ENCODE measurements at places on chromosomes 4 and X.

- no peak for DNase-seq
Observed at GRCh38 chr4:153904011-153904410, 115.1 kb upstream of the SFRP2 start.

GRCh38 chr4:56817840-56818491 lies 3.5 kb downstream of the SPINK2 start:
- no peak for DNase-seq

DNA sequence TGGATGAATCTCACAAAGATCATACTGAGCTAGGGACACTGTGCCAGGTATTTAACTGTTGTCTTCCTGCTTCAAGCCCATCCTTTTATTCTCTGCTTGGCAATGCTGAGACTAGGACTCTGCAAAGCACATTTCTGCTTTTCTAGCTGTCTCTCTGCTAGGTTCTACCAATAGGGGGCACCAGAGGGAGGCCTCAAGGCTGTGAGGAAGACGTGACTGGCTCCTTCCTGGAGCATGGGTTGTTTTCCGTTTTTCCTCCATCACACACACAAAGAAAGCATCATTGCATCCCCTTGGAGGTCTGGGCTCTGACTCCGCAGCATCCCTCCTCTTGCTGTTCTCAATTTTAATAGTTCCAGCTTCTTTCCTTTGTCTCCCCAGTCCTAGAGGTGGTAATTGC lies 10.9 kb upstream of the DCTD start:
- DNase-seq = peak; percentile 17

- no peak for DNase-seq
Observed at GRCh38 chr4:34181311-34181841, 2062.9 kb downstream of the ARAP2 start.

- DNase-seq = no peak
Observed at GRCh38 chr4:120881351-120881750, 41.2 kb downstream of the PRDM5 start.

- no peak for DNase-seq
Observed at GRCh38 chr4:36747277-36748129, 466.1 kb downstream of the DTHD1 start.

GRCh38 chr4:21765810-21766407 lies 182.7 kb downstream of the KCNIP4 start:
- peak; percentile 31 for DNase-seq

DNA sequence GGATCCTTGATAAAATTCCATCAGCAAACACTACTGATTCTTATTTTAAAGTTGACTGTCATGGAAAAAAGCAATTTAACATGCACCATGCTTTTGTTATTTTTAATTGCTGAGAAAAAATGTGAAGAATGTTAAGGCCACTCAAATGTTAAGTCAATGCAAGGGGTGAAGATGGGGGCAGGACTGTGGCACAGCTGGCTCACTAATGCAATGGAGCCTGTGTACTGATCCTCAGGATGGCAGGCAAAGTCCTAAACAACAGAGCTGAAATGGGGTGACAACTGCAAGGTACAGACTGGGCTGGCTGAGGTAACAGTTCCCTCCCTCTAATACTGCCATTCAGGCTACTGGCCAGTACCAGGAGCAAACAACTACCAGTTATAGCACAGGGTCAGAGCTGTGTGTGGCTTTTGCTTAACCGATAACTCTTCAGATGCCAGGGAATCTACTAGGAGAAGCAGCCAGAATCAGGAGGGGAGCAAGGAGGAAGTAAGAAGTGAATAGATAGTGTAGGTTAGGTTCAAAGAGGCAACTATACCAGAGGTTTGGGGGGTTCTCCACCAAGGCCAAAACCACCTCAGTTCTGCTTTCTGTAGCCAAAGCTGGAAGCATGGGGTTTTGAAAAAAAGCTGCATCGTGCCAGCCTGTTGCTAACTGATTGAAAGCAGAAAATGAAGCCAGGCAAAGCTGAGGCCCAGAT lies 372.6 kb downstream of the OPHN1 start:
- no peak for DNase-seq

GRCh38 chr4:145716200-145716599 lies 36.3 kb downstream of the C4orf51 start:
- no peak for DNase-seq

DNA sequence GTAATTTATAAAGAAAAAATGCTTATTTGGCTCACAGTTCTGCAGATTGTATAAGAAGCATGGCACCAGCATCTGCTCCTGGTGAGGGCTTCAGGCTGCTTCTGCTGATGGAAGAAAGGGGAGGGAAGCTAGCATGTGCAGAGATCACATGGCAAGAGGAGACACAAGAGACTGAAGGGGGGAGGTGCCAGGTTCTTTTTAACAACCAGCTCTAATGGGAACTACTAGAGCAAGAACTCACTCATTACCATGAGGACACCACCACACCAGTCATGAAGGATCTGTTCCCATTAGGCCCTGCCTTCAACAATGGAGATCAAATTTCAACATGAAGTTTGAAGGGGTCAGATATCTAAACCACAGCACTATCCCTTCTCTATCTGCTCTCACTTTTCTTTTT lies 9.4 kb upstream of the COPS4 start:
- DNase-seq = no peak

- DNase-seq = no peak
Observed at GRCh38 chr4:47406408-47406807, 57.1 kb downstream of the COMMD8 start.

GRCh38 chr4:158193171-158193749 lies 17.0 kb upstream of the TMEM144 start:
- DNase-seq = peak; percentile 64

- DNase-seq = no peak
Observed at GRCh38 chr4:2714918-2715317, 41.2 kb downstream of the TNIP2 start.

GRCh38 chr4:135186002-135186401 lies 984.4 kb upstream of the PABPC4L start:
- DNase-seq = no peak

DNA sequence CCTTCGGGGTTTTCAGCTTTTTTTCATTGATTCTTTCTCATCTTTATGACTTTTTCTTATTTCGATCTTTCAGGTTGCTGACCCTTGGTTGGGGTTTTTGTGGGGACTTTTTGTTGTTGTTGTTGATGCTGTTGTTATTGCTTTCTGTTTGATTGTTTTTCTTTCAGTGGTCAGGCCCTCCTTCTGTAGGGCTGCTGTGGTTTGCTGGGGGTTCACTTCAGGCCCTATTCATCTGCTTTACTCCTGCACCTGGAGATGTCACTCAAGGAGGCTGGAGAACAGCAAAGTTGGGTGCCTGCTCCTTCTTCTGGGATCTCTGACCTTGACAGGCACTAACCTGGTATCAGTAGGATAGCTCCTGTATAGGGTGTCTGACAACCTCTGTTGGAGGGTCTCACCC lies 39.9 kb upstream of the PCDH18 start:
- DNase-seq = no peak

DNA sequence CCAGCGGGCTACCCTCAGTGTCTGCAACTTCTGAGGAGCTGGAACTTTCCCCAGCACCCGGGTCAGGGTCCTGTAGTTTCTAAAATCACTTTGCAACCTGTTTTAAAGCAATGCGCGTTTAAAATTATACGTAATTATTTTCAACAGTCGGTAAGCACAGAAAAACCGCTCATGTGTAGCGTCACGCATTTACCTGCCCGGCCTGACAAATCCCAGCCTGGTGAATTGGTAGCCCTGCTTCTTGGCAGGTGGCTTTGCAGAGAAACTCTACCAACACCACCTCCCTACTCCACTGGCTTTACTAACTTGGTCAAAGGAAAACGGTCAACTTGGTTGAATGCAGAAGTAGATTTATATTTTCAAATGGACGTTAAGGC lies 640 bp downstream of the BANK1 start:
- DNase-seq = no peak

GRCh38 chrX:4690521-4690920 lies 977.1 kb upstream of the PRKX start:
- DNase-seq = no peak

DNA sequence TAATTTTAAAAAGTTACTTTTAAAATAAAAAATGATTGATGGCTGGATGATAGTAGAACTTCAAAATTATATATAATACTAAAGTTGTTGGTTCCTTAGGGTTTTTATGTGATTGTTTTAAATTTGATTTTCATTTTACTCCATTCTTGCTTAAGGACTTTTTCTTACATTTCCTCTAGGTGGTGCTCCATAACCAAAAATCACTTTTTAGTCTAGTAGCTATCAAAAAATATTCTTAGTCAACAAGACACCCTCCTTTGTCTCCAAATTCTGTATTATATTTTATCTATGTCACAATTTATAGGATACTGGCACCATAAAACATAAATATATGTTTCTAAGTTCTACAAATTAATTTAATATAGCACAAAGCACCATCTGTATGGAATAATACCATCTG lies 67.2 kb upstream of the BRWD3 start:
- peak; percentile 12 for DNase-seq

- DNase-seq = no peak
Observed at GRCh38 chr4:113844369-113844768, 82.8 kb upstream of the CAMK2D start.

- no peak for DNase-seq
Observed at GRCh38 chrX:122582280-122582974, 601.7 kb upstream of the GRIA3 start.

- DNase-seq = no peak
Observed at GRCh38 chrX:63737131-63737921, 47.7 kb downstream of the ARHGEF9 start.

DNA sequence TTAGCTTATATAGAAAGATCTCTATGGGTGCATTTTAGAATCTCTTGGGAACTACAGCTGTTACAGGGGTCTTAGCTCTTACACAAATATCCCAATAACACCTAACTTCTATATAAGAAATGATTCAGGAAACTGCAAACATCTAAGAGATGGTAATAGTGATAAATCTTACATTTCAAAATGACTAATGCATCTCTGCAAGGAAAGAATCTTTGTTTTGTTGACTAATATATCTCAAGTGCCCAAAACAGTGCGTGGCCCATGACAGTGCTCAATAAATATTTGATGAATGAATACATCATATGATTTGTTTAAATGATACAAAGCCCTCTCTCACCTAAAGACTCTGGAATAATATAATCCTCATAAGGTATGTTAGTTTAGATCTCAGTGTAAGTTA lies 47.5 kb downstream of the CENPE start:
- no peak for DNase-seq

GRCh38 chrX:25663701-25664100 lies 474.4 kb upstream of the MAGEB18 start:
- DNase-seq = no peak

DNA sequence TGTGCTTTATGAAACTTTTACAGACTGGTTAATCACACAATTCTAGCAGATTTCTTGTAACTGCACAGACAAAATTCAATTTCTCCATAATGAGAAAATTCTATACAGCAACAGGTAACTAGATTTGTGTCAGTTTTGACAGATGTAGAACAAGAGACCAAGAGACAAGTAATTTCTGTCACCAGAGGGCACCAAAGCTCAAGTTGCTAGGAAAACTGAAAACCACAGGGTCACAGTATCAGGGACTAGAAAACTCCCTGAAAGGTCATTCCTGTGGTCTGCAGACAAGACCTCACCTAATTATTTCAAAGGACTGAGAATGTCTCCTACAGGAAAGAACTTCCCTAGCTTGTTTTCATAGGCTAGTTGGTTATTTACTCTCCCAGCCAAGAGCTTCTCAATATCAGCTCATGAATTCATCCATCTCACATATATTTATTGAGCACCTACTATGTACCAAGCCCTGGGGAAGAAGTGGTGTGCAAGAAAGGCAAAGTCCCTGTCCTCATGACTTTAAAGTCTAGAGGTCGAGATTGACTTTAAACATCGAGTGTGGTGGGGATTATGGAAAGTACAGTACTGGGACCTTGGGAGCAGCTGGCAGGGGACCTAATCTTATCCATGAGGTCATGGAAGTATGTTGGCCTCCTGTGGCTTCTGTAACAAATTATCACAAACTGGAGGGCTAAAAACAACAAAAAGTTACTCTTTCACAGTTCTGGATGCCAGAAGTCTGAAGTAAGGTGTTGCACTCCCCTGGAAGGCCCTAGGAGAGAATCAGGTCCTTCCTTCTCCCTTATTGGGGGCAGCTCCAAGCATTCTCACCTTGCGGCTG lies 47.8 kb upstream of the SETD7 start:
- DNase-seq = peak; percentile 63

GRCh38 chrX:27491397-27491796 lies 28.3 kb upstream of the PPP4R3C start:
- DNase-seq = no peak

DNA sequence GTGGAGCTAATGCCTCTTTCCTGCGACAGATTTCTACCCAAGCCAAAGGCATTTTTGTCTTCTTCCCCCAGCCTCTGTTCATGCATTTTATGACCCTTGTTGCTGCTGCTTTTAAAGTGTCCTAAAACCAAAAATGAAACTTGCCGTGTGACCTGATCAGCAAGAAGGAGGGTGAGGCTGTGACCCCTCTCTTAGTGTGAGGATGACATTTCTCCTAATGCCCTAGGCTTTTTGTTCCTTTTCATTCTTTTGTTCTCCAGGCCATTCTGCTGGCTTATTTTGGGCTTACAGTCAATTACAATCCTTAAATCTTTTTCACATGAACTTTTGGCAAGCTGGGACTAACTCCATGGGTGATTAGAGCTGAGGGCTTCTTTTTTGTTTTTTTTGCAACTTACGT lies 34.4 kb downstream of the PTTG2 start:
- no peak for DNase-seq

DNA sequence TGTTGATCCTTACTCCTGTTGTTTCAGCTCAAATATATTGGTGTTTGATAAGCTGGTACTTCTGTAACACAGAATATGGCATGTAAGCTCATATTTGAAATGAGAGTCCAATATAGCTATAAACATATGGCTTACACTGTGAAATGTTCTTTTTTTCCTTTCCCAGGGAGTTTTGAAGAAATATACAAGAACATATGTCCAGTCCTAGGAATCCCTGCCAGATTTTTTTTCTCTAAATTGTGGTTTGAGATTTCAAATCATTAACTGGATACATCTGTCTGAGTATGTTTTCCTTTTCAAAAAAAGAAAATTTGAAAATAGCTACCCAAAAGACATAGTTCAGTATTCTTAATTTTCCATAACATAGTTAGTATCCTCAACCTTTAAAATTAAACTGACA lies 60.2 kb downstream of the HMGB2 start:
- no peak for DNase-seq

- no peak for DNase-seq
Observed at GRCh38 chr4:69025191-69025998, 70.9 kb upstream of the UGT2B7 start.

GRCh38 chr4:56048702-56049431 lies 100.1 kb downstream of the CEP135 start:
- DNase-seq = peak; percentile 37

GRCh38 chr4:136900696-136901095 lies 631.6 kb downstream of the PCDH18 start:
- no peak for DNase-seq

- no peak for DNase-seq
Observed at GRCh38 chr4:95548738-95549245, at the start of gene UNC5C. Gene UNC5C (minus strand): TSS chr4:95548973.

DNA sequence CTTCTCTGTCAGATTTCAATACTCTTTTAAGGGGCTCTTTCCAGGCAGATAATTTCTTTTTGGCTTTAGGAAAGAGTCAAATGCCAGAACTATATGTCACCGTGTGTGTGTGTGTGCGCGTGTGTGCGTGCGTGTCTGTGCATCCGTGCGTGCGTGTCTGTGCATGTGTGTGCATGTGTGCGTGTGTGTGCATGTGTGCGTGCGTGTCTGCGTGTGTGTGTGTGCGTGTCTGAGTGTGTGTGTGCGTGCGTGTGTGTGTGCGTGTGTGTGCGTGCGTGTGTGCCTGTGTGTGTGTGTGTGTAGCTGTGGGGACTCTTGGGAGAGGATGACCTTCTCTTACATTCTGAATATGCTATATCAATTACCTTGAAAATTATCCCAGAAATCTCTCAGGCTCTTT lies 441.6 kb downstream of the SLITRK2 start:
- DNase-seq = no peak

GRCh38 chr4:41661442-41662076 lies 87.0 kb downstream of the PHOX2B start:
- DNase-seq = peak; percentile 68
